Mesothelial cell of epicardium (in vitro differentiated cells): ENCODE measurements at places on chromosomes 12 and 14. TPM values are rescaled to one million over a fixed set of nuclear protein-coding genes. Genes with fewer than 3 reads are reported as not detected.

GALNT4 gene
- total RNA-seq = 6.4 to 7.2 TPM (median 6.4 TPM) in 3 replicates

TRAFD1 gene
- total RNA-seq = 35.0 to 36.5 TPM (median 36.1 TPM) in 3 replicates

GRCh38 chr14:80658155-80658554, 283.4 kb downstream of the CEP128 start:
- no peak for DNase-seq

DNA sequence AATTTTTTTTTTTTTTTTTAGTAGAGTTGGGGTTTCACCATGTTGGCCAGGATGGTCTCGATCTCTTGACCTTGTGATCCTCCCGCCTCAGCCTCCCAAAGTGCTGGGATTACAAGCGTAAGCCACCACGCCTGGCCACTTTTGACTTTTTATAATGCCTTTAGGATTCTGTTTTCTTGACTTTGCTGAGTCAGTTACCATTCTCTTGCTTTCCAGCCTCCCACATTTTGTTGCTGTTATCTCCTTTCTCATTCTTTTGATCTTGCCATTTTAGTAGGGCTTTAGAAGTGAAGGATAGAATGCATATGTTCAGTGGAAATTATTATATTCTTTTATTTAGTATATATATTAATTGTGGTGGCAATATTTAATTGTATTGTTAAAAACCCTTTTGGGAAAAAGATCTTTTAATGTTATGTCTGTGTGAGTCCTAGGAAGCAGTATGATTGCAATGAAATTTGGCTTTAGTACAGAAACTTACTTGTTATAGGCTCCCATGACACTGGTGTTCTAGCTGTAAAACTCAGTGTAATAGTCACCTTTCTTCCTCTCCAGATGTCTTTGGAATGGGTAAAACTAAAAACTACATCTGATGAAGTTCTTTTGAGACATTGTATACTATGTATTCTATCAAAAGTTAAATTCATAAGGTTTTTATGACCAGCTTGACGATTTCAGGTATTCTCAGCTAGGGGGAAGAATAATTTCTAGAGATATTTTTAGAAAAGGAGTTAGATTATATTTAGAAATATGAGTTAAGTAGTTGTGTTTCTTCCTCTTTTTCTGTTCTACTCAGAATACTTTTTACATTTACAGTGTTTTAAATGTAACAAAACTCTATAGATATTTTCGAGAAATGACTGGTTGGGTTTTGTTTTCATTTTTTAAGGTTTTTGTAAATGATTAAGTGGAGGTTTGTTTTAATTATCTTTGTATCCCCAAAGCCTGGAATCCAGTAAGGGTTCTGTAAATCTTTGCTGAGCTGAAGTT, 74.7 kb downstream of the APAF1 start:
- DNase-seq = no peak

DNA sequence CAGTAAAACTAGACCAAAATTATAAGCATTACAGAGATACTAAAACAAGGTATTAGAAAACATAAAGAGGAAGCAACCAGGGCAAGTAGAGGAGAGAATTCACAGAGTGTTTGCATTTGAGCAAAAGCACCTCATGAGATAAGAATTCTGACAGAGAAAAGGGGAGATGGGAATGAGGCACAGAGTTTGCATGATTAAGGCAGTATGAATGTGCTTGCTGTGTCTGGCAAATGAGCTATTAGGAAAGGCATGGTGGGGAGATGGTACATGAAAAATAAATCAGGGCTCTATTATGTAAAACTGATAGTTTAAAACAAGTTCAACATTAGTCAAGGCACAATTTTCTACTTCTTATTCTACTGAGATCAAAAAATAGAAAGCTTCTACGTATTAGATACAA, 23.1 kb downstream of the GARIN6 start:
- no peak for DNase-seq

GRCh38 chr12:12915656-12916055, 24.3 kb downstream of the GPRC5A start:
- DNase-seq = no peak

- no peak for DNase-seq
Observed at GRCh38 chr12:82757059-82757458, 70.4 kb downstream of the TMTC2 start.

- no peak for DNase-seq
Observed at GRCh38 chr12:130920723-130921381, 32.9 kb upstream of the ADGRD1 start.

DNA sequence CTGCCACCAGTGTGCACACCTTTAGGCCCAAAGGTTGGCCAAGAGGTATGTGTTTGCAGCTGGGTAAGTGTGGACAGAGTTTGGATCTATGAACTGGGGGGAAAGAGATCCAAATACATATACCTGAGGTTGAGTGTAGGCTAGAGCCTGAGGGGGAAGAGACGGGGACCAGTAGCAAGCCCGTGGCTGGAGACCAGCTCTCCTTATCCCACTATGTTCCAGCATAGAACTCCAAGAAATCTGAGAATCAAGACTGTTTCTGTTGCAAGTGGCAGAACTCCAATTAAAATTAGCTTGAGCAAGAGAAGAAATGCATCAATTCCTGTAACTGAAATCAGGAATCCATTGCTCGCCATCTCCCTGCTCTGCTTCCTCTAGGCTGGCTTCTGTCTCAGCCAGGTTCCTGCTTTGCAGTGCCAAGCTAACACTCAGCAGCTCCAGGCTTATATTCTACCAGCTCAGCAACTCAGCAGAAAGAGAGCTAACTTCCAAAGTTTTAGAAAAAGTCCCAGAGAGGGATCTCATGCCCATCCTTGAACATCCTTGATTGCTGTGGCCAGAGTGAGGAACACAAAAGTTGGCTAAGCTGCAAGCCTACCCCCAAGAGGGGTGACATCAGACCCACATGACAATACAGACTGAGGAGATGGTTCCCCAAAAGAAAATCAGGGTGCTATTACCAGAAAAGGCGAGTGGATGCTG, 1.5 kb upstream of the PCK2 start:
- no peak for DNase-seq

GRCh38 chr12:44294649-44295048, 458.8 kb downstream of the TMEM117 start:
- DNase-seq = no peak

- peak; percentile 72 for DNase-seq
Observed at GRCh38 chr12:127293507-127294310, 973.3 kb upstream of the TMEM132C start.

GRCh38 chr12:5022465-5023061, 21.1 kb upstream of the KCNA5 start:
- DNase-seq = no peak

GRCh38 chr12:124445826-124446225, 121.6 kb downstream of the NCOR2 start:
- no peak for DNase-seq

DNA sequence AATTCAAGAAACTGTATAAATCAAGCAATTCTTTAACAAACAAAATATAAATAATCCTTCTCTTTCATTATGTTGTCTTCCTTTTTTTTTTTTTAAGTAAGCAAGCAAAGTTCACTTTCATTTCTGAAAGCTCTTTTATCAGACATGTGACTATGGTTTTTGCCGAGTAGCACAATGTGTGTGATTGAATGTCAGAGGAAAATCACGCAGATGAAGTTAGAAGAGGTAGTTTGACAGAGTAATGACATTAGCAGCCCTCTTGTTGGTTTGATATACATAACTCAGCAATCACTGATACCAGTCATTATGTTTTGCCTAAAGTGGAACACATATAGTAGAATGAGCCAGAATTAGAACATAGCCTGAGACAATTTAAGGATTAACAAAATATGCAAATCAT, 19.0 kb downstream of the ALX1 start:
- DNase-seq = no peak

GRCh38 chr14:70827752-70828151, 18.4 kb upstream of the MAP3K9 start:
- DNase-seq = no peak

GRCh38 chr14:35331605-35332516, 39.7 kb downstream of the PSMA6 start:
- peak; percentile 48 for DNase-seq
